ENCODE measurements at places on chromosomes 1 and 21. TPM values are rescaled to one million over a fixed set of nuclear protein-coding genes. Genes with fewer than 3 reads are reported as not detected.

- DNase-seq: no peak
Measured at GRCh38 chr1:9615316-9616063, 26.8 kb downstream of the TMEM201 start.

DNA sequence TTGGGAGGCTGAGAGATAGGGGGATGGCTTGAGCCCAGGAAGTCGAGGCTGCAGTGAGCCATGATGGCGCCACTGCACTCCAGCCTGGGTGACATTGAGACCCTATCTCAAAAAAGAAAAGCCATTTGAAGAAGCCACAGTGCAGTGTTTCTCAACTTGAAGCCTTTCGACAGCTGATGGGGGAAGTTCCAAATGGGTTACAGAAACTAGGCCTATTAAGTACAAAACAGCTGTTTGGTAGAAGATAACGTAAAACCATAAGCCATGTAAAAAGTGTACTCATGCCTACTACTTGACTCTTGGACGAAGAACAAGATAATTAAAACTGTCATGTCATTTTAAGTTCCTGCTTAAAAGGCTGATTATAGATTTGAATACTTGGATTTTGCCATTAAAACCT is 16.6 kb downstream of the COPA start:
- DNase-seq: peak; percentile 32

DNA sequence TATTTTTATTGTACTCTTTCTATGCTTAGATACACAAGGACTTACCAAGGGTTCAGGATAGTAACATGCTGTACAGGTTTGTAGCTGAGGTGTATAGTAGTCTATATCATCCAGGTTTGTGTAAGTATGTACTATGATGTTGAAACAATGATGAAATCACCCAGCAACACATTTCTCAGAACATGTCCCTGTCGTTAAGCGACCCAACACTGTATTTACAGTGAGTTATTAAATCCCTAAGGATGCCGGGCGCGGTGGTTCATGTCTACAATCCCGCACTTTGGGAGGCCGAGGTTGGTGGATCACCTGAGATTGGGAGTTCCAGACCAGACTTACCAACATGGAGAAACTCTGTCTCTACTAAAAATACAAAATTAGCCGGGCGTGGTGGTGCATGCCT is 21.6 kb upstream of the RCOR3 start:
- no peak for DNase-seq

- no peak for DNase-seq
Measured at GRCh38 chr1:156612666-156613065, 6.5 kb upstream of the HAPLN2 start.

- no peak for DNase-seq
Measured at GRCh38 chr1:206924592-206925105, 2.9 kb upstream of the FCMR start.

DNA sequence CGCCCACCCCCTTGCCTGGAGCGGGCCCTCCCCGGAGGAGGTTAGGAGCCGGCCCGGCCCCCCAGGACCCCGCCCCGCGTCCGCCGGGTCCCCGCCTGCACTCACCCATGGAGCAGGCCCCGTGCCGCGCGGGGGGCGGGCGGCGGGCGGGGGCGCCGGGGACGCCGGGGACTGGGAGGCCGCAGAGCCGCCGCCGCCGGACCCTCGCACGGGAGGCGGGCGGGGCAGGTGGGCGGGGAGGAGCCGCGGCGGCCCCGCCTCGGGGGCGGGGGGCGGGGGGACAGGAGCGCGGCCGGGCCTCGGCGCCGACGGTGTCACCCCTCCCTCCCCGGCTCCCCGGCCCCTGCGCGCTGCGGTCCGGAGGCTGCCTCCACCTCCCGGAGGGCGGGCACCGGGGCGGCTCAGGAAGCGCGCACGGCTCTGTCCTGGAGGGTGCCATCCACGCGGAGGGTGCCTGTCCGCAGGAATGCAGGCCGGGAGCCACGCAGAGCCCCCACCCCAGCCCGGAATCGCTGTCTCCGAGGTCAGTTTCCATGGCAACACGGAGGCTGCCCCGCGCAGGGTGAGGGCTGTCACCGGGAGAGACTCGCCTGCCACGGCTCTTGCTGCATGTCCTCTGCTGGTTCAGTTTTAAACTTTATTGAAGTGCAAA is 5.9 kb upstream of the PLEKHG5 start:
- DNase-seq: peak; percentile 62

DNA sequence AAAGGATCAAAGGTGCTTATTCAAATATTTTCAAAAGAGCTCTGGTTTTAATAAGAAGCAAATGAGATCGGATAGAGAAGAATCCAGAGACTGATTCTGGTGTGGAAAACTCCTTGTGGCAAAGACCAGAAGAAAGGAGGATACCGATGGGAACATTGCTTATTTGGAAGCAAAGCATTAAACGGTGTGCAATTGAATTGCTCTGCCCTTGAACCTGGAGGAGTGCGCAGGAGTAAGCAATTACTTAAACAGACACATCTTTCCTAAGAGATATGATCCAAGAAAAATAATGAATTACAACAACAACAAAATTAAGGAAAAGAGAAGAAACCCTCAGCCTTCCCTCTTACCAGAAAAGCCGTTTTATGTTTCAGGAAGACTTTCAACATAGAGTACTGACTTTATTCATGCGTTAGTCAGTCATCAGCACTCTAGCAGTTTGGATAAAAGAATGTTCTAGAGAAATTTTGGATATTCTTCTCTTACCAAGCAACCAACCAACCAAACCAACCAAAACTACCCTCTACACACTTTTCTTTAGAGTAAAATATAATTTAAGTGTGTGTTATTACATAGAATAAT is 191.7 kb downstream of the NTMT2 start:
- DNase-seq: no peak

DNA sequence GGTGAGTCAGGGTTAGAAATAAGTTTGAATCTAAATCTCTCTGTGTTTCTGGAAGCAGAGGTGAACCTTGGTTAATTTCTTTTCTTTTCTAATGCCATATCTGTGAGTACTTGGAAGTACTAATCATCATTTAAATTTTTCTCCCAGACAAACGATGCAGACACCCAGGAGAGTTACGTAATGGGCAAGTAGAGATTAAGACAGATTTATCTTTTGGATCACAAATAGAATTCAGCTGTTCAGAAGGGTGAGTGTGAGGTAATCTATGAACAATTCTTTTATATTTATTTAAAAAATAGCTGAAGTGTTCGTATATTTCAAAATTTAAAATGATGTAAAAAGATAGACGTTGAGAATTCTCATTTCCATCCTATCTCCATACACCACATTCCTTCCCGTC is 11.2 kb downstream of the C4BPA start:
- no peak for DNase-seq

DNA sequence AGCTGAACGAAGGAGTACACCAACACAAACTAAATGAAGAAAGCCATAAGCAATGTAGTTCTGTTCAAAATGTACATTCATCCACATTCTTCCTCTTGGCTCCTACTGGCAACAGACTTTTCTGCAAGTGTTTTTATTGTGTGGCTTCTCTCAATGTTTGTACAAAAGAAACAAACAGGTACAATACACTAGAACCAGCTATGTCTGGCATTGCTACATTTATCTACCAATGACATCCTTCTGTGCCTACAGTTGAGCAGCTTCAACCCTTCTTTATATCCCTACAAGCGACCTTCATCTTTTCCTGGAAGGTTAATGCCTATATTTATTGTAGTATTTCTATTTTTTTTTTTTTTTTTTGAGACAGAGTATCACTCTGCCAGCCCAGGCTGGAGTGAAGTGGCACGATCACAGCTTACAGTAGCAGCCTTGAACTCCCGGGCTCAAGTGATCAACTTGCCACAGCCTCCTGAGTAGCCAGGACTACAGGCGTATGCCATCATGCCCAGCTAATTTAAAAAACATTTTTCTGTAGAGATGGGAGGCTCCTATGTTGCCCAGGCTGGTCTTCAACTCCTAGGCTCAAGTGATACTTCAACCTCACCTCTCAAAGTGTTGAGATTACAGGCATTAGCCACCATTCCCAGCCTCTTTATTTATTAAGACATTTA is 89.3 kb downstream of the ASH1L start:
- no peak for DNase-seq

- DNase-seq: no peak
Measured at GRCh38 chr1:91797164-91797563, 88.8 kb downstream of the TGFBR3 start.

TDRD5 gene
- not detected for polyA plus RNA-seq

UTS2 gene
- not detected for polyA plus RNA-seq

MATN1 gene
- polyA plus RNA-seq: 2.1 TPM
